ENCODE measurements at places on chromosomes 4 and X.

DNA sequence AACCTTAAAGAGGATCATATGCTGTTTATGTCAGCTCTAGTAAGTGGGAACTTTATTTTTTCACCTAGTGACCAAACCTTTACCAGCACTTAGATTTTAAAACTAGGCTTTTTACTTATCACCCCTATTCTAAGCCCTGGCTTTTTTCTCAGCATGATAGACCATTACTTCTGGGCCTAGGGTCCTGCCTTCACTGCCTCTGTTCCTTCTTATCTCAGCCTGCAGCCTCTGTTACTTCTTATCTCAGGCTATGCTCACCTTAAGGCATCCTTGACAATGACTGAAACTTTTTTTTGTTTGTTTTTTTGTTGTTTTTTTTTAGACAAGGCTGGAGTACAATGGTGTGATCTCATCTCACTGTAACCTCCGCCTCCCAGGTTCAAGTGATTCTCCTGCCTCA lies 59.6 kb downstream of the TMEM154 start:
- no peak for DNase-seq

GRCh38 chr4:105586638-105587328 lies 34.4 kb downstream of the ARHGEF38 start:
- DNase-seq, result no peak

- DNase-seq, result no peak
Observed at GRCh38 chr4:140710908-140711622, 45.1 kb downstream of the TBC1D9 start.

DNA sequence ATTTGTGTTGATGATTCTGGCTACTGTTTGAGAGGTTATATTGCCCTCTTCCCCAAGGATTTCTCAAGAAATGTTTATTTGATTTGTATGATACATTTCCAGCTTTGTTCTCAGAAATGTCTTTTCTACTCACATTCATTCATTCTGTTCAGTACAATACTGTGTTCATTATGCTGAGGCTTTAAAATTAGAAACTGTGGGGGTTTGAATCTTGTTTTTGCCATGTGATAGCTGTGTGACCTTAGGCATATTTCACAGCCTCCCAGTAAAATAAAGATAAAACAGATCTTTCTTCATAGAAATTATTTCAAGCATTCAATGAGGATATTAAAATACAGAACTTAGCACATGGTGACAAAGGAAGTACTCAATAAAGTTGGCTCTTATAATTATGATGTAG lies 123.9 kb downstream of the DMD start:
- DNase-seq, result no peak

DNA sequence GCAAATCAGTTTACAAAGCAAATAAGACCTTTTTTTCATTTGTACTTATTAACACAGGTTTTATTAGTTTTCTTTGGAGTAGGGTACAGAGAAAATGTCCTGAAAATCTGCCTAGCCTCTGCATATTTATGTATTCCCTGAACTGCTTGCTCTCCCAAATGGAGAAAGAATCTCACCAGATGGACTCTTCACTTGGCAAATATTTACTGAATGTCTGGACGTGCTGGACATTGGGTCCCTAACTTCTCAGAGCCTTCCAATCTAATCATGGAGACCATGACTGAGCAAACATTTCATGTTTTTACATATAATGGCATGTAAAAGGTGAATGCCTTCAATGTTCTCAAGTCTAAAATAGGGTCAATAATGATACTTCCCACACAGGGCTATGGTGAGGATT lies 126.0 kb downstream of the CHRDL1 start:
- no peak for DNase-seq

DNA sequence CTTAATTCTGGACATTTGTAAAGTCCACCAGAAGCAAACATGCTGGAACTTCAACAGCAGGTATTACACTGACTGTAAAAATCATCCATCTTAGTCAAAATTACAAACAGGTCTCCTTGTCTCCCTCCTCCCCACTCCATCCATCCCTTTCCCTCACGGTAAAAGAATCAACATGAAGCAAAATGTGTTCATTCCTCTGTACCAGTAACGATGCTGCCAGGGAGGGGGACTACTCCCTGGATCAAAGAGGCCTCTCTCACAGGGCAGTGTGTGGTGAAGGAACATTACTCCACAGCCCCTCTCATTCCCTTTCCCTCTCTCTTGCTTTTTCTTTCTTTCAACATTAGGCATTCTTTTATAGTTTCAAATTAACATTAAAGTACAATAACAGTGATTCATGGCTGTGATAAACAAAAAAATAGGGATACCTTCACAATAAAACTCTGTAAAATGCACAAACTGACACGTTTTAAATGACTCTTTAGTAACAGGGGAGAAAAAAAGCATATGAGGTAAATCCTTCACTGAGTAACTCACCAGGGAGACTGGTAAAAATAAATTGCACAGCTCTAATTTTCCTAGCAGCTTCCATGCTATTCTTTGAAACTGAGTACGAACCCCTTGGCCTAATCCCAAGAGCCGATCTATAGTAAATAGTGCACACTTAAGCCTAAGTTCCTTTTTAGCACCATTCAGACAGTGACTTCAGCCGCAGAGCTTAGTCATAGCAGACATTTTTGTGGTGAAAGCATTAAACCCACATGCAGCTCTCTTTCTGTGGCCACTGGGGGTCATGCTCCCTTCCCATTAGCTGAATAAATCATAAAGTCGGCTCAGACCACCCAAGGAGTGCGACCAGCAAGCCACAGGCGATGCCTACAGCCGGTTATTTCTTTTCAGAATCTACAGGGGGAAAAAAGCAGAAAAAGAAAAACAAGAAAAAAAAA lies 215.6 kb upstream of the GYPA start:
- no peak for DNase-seq

- no peak for DNase-seq
Observed at GRCh38 chr4:47490550-47490949, 5.5 kb downstream of the ATP10D start.

GRCh38 chr4:119525005-119525749 lies 103.4 kb downstream of the PDE5A start:
- no peak for DNase-seq

- DNase-seq, result no peak
Observed at GRCh38 chrX:152819266-152819665, 11.3 kb downstream of the CETN2 start.

DNA sequence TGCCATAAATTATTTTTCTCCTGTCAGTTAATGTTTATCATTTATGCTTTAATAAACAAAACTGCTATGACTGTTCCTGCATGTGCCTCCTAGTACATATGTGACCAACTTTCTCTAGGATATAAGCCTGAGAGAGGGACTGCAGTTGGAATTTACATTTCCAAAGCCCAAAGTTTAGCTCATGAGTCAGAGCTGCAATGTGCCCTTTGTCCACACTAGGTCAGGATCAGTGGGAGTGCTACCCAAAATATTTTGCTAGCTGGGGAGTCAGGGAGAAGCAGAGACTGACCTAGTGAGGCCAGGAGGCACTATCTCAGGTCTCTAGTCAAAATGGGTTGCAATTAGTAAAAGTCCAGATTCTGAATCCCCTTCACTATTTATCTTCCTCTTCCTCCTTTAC lies 92.7 kb downstream of the AR start:
- no peak for DNase-seq

GRCh38 chr4:186445040-186445439 lies 110.3 kb downstream of the MTNR1A start:
- DNase-seq, result no peak

DNA sequence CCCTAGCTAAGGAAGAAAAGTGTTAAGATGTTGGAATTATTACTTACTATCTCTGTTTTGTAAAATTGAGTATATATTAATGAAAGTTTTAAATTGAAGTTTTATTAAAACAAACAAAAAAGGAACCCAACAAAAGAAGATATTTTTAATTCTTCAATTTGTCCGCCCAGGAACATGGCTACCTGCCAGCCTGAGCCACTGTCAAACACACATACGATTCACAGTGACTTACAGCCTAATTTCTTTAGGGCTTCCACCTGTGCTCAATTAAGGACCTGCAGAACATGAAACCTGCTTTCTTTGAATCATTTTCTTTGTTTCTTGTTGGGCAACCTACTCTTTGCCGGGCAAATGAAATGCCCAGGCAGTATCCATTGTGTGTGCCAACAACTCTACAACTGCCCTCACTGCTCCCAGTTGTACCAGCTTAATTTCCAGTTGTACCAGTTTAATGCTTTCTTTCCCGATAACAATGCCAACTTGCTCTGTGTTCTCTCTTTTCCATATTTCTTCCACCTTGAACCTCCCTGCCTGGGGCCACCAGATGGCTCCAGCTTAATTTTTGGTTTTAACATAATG lies 181.7 kb downstream of the GBA3 start:
- DNase-seq, result no peak

Measured in GOT3 (cell line).